ENCODE measurements at places on chromosomes 3 and 15. TPM values are rescaled to one million over a fixed set of nuclear protein-coding genes. Genes with fewer than 3 reads are reported as not detected.

The PEX5L gene
- total RNA-seq, result not detected

The C3orf49 gene
- total RNA-seq, result not detected

The GOLGA6L10 gene
- under 0.01 TPM for total RNA-seq

The SPTSSB gene
- total RNA-seq, result not detected

The LRRIQ4 gene
- not detected for total RNA-seq

The ATP13A5 gene
- not detected for total RNA-seq

The C15orf61 gene
- 3.7 TPM for total RNA-seq

Measured in GM23248 (cell line).